ENCODE measurements at places on chromosomes 13 and 19.

- DNase-seq = no peak
These were observed 101.2 kb downstream of the RFC3 start for GRCh38 chr13:33919120-33919519.

- DNase-seq = no peak
These were observed 108.2 kb upstream of the RNF113B start for GRCh38 chr13:98285317-98285716.

- no peak for DNase-seq
These were observed 289.0 kb downstream of the DACH1 start for GRCh38 chr13:71578048-71578447.

DNA sequence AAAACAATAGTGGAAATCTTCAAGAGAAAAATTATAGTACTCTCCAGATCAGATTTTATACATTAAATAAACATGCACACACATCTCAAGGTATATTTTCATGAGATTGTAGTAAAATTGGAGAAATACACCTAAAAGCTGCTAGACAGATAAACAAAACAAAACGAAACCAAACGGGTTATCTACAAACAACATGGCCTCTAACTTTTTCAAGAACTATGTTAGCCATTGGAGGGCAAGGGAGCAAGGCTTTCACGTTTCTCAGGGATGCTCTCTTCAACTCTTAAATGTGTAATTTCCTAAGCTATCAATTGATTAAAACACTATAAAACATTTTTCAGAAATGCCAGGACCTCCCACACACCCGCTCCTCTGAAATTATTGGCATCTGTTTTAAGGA is 1262.4 kb upstream of the PCDH20 start:
- DNase-seq = no peak

GRCh38 chr19:10294368-10294697 is 4.6 kb downstream of the ICAM5 start:
- DNase-seq = no peak

GRCh38 chr13:64845110-64845509 is 2385.0 kb downstream of the PCDH9 start:
- no peak for DNase-seq

DNA sequence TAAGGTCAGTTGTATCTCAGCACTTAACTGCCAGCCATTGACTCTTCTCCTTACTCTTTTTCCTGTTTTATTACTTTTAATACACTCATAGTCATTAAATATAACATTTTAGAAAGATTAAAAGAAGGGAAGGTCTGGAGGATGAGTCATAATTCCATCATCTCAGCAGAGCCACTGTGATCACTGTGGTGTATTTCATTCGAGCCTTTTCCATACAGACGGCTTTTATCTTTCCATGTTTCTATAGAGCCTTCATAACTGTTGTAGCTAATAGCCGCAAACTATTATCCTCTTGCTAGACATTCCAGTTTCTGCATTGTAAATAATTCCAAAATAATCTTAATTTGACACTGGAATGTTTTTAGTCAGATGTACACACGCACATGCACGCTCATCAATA is 4.7 kb upstream of the FLT1 start:
- DNase-seq = no peak

DNA sequence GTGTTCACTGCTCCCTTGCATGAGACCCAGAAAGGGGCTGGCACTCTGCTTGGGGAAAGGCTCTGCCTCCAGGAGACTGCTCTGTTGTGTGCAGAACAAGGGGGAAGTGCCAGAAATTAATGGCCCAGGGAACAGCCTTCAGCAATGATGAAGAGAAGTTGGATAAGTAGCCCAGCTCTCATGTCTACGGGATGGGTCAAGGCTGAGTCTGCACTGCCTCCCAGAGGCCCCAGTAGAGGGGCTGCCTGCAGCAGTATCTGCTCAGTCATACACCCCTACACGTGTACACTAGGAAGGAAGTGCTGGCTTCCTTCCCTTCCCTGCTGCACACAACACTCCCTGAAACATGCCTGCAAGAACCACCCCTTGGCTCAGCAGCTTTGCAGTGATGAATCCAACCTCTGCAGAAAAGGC is 54.6 kb upstream of the URI1 start:
- DNase-seq = no peak

GRCh38 chr13:113105032-113105920 is at the start of gene F7:
Gene F7 (plus strand): TSS chr13:113105791. CDS start chr13:113105842, 51 bp downstream.
- no peak for DNase-seq

DNA sequence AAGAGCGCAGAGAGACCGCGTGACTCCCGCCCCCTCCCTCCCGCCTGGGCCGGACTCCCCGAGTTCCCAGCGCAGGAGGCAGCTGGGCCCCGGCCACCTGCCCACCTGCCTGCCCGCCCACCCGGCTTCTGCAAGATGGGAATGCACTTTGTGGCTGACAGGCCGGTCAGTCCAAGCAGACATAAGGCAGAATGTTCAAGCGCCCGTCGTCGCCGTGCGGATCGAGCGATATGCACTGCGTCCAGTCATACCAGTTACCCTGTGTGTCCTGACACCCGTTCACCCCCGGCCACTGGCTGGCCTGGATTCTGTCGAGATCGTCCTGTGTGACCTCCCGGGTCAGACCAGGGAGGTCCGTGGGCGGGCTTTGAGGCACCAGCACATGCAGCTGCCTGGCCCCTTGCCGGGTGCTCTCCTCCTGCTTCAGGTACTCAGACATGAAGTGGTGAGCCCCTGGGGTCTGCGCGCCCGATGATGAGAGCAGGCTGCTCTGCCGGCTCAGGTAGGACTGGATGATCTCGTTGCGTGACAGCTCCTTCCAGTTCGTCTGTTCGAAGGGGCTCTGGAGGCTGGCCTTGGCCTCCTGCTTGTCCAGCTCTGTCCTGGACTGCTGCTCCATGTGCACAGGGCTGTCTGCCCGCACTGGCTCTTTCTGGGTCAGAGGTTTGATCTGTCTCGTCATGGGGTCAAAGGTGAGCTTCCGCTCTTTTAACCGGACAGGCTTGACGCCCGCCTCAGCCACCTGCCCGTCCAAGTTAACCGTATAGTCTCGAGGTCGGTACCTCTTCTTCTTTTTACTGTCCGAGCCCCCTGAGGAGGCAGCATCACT is 3.9 kb upstream of the SLC35E1 start:
- no peak for DNase-seq

- DNase-seq = no peak
These were observed 22.7 kb downstream of the TFDP1 start for GRCh38 chr13:113607056-113607888.

- no peak for DNase-seq
These were observed 97.1 kb upstream of the IRS2 start for GRCh38 chr13:109883181-109884180.

DNA sequence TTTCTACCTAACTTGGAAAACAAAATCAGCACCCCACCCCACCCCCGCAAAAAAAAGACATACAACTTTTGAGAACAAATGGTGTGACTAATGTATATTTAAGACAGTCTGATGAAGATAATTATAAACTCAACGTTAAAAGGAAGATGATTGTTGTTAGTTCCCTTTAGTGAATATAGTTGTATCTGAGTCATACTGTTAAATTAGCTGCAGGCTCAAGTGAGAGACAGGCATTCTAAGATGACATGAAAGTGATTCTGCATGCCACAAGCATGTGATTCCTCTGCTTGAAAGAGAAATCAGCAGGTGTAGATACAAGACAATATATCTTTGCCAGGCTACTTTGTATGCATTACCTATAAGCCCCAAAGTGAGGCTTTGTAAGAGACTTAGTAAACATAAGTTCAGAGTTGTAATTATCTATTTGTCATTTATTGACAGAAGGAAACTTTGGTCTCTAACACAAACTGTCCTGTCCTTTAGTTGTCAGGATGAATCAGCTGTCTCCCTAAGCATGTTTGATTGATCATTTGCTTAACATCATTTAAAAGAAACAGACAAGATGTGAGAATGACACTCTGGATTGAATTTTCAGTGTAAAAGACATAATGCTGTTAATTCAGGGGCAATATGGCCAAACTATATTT is 319.4 kb upstream of the HTR2A start:
- no peak for DNase-seq

GRCh38 chr13:106859533-106859904 is 291.6 kb upstream of the ARGLU1 start:
- DNase-seq = no peak

- DNase-seq = no peak
These were observed 35.0 kb upstream of the VWA8 start for GRCh38 chr13:41995946-41996345.

GRCh38 chr19:19115954-19116353 is 22.3 kb downstream of the TMEM161A start:
- peak; percentile 21 for DNase-seq

DNA sequence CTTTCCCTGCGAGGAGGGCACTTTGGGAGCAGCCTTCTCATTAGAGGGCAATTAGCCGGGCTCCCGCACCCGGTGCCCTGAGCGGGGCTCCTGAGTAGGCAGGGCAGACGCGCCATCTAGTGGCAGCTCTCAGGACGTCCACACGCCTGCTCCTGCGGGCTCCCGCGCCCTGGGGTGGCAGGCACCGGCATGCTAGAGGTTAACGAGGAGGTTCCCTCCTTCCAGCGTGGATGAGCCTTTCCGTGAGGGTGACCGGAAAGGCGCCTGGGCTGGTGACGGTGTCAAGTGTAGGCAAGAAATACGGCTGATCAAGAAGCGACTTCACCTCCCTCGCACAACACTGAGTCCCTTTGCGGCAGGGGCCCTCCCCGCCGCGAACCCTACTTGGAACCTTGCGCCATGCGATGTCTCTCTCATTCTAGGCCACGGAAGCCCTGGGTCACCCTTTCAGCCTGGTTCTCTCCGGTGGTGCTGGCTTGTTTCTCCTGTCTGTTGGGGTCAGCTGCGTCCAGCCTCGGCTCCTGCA is 67.7 kb downstream of the ALOX5AP start:
- DNase-seq = peak; percentile 62

DNA sequence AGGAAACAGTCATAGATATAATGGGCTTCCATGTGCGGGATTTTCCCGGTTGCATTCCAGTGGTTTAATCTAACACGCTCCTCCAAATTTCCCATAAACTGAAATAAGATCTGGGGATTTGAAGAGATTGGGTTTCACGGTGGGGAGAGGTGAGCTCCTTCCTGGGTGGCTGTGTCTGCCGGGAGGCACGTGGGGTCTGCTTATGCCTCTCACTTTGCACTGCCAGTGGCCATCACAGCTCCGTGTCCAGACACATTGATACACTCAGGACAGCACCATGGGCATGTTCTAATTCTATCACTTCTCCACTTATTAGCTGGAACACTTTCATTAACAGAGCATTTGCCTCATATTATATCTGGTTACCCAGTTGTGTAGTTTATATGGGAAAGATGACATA is 73.4 kb downstream of the SOX1 start:
- no peak for DNase-seq
